ENCODE measurements at places on chromosomes 13 and 19.

- peak; percentile 37 for DNase-seq
Observed at GRCh38 chr19:39449116-39449797, 3.9 kb downstream of the SUPT5H start.

GRCh38 chr19:1465191-1466016, 13.6 kb downstream of the C19orf25 start:
- DNase-seq = peak; percentile 67

DNA sequence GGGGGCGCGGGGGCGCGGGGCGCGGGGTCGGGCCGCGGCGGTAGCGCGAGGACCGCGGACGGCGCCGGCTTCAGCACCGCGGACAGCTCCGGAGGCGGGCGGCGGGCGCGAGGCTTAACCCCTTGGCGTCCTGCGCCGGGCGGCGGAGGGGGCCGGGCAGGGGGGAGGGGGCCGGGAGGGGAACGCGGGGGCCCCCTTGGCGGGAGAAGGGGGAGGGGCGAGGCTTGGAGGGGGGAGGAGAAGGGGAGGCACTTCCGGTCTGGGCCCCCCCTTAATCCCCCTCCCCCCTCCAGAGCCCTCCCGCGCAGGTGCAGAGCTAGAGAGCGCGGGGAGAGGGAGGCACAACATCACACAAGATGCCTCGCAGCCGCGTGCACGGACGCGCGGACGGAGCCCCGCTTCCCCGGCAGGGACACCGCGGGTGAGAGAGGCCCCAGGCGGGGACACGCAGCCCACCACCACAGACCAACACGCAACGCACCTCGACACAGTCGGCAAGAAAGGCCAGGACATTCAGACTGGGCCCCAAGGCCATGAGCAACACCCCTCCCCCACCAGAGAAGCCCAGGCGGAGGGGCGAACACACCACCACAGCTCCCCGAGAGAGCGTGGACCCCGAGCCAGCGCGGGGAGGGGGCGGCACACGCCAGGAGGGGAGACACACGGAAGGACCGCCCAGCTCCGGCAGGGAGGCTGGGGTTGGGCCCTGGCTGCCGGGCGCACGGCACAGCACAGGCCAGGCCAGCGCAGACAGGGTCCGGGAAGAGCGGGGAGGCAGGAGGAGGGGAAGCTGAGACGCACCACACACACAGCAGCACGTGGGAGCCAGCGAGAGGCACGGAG, 24.1 kb downstream of the SHANK1 start:
- no peak for DNase-seq

DNA sequence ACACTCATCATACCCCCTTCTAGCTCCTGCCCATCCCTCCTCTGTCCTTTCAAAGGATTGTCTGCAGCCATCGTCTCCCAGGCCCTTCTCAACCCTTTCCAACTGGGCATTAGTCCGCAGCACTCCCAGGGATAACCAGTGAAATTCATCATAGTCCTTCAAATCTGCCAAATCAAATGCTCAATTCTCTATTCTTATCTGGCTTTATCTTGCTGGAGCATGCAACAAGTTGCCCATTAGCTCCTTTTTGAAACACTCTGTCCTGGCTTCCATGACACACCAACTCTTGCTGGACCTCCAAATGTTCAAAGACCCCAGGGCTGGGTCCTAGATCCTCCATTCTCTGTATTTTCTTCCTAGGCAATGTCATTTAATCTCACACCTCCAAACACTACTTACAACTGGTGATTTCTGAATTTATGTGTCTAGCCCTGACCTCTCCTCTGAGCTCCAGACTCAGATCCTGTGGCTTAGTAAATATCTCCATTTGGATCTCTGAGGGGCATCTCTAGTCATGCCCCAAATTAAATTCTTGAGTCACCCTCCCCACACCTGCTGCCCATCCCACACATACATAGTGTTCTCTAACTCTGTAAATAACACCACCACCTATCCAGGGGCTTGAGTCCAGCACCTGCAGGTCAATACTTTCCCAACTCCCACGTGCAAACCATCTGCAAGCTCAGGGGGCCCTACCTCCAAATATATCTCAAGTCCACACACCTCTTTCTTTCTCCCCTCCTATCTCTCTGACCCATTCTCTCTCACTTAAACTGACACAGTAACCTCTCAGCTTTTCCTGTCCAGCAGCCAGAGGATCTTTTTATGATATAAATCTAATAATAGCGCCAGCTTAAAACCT, 9.1 kb upstream of the ANKRD10 start:
- no peak for DNase-seq

GRCh38 chr13:78383071-78383484, 220.3 kb downstream of the POU4F1 start:
- DNase-seq = no peak

DNA sequence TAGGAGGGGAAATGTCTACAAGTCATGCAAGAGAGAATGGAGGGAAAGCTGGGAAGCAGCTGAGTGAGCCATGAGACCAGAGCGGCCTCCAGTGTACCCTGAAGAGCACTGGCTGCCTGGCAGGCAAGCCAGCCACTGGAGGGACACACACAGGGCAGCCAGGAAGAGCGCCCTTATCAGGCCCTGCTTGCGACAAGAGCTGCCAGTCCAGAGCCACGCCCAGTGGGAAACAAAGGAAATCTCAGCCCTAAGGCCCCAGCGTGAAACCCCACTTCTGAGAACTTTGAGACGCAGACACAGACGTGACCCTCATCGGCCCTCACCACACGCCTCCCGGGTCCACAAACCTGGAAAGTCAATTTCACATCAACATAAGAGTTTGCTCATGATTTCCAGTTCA, 105.0 kb downstream of the STK24 start:
- DNase-seq = no peak

DNA sequence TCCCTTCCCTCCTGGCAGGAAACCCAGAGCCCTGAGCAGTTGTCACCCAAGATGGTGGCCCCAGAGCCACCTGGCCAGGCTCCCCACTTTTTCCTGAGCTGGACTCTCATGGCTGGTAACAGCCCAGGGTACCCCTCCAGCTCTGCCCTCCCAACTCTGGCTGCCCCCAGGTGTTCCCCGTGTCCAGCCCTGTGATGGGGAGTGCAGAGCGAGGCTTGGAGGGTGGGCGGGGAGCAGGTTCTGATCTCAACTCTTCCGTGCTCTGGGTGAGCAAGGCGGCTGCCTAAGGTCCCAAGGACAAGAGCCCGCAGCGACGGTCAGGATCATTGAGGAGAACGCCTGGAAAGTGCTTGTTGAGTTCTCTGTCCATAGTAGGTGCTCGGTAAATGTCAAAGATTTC, 54.7 kb upstream of the GAS6 start:
- DNase-seq = peak; percentile 6

DNA sequence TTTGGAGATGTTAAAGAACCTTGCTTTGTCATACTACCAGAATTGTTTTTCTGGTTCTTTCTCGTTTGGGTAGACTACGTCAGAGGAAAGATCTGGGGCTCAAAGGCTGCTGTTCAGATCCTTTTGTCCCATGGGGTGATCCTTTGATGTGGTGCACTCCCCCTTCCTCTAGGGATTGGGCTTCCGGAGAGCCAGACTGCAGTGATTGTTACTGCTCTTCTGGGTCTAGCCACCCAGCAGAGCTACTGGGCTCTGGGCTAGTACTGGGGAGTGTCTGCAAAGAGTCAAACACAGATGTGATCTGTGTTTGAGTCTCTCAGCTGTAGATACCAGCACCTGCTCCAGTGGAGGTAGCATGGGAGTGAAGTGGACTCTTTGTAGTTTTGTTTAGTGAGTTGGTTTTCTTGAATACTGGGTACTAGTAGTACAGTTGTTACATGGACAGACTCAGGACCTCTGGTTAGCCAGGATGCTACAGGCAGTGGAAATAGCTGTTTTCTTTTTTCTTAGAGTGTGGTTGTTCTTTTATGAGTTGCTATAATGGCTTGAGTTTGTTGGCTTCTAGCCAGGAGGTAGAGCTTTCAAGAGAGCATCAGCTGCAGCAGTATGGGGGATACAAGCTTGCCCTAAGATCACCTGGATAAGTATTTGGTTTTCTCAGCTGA, 34.4 kb downstream of the DNAJC15 start:
- no peak for DNase-seq

- DNase-seq = no peak
Observed at GRCh38 chr13:110950356-110950755, 35.5 kb upstream of the ANKRD10 start.

DNA sequence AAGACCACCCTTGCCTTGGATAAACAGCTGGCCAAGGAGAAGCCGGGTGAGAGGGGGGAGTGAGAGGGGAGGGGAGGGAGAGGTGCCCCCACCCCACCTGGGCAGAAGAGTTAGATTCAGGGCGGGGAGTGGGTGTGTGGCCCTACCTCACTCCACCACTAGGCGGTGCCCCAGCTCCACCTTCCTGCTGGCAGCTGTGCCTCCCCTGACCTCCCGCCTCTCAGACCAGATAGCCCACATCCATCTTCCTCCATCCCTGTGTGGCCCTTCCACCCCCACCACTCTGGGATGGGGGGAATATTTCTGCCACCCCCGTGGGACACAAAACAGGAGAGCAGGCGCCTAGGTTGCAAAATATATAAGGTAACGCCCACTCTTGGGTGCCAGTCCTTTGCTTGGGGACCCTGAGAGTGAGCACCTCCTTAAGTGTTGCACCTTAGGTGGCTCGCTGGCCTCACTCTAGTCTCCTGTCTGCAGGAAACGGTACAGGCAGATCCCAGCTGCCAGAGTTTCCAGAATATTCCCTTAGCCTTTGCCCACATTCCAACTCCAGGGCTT, 13.8 kb upstream of the EHD2 start:
- DNase-seq = peak; percentile 69

DNA sequence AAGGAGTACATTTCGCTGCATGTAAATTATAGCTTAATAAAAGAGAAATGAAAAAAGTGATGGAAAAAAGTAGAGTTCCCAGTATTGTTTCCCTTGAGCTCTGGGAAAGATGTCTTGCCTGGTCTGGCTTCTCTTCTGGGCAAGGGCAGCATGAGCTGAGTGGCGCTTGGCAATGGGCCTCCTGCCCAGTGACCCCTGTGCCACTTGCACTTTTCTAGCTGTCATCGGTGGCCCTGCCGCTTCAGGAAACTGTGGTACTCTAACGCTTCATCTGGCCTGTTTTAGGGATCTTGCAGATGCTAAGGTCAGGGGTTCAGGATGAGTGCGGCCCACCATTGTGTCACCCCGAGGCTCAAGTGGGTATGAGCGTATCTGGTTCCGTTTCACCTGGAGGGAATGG, 161.4 kb downstream of the MTUS2 start:
- no peak for DNase-seq

DNA sequence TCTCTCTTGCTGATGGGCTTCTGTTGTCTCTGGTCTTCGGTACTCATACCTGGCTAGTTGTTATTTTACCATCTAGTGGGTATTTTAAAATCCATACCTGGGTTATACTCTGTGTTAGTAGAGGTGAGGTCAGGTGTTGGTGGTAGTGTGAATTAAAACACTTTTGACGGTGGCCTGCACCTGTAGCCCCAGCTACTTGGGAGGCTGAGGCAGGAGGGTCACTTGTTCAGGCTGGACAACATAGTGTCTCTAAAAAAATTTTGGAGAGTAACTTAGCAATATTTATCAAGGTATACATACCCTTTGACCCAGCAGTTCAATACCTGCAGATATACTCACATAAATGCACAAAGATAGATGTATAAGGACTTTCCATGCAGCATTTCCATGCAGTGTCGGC, 55.4 kb downstream of the GSX1 start:
- no peak for DNase-seq

DNA sequence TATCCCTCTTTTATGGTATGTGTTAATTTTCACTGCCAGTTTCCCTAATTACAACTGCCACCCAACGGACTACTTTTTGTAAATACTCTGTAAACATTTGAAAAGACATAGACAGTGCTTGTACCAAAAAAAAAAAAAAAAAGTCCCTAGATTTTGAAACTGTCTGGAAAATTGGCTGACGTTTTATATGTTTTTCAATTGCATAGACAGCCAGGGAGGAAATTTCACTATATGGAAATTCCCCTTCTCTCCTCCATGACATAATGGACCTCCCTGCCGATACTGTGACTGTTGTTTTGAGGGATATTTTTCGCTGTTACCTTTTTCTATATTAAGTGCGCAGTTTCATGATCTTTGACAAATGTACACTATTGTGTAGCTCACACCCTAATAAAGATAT, 43.4 kb downstream of the C13orf42 start:
- no peak for DNase-seq

DNA sequence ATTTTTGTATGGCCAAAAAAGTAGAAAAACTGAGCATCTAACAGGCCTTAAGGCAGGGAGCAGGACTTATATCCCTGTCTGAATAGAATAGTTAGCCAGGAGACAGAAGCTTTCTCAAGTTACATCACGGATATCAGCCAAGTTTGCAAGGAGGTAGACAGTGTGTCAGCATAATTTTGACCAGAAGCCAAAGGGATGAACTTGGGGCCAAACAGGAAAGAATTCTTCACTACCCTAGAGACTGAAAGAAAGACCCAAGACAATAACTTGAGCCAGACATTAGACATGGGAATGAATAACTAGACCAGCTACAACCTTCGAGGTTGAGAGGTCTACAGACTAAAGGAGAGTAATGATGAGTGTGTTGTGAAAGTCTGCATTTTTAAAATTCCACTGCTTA, 48.1 kb upstream of the PCDH9 start:
- DNase-seq = no peak

DNA sequence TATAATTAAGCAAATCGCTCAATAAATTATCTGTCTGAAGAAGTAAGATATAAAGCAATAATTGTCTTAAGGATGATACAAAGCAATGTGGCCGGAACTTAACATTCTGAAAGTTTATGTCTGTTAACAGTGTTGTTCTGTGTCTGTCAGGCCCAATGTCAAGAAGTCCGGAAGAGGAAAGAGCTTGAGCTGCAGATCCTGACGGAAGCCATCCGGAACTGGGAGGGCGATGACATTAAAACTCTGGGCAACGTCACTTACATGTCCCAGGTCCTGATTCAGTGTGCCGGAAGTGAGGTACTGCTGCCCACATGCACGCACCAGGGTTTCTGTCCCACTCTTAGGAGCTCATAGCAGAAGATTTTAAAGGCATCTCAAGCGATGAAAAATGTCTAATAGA, 45.1 kb upstream of the TEX29 start:
- no peak for DNase-seq

- DNase-seq = no peak
Observed at GRCh38 chr13:113171250-113172125, 13.0 kb downstream of the PROZ start.

- DNase-seq = no peak
Observed at GRCh38 chr13:93286047-93286446, 59.4 kb downstream of the GPC6 start.

DNA sequence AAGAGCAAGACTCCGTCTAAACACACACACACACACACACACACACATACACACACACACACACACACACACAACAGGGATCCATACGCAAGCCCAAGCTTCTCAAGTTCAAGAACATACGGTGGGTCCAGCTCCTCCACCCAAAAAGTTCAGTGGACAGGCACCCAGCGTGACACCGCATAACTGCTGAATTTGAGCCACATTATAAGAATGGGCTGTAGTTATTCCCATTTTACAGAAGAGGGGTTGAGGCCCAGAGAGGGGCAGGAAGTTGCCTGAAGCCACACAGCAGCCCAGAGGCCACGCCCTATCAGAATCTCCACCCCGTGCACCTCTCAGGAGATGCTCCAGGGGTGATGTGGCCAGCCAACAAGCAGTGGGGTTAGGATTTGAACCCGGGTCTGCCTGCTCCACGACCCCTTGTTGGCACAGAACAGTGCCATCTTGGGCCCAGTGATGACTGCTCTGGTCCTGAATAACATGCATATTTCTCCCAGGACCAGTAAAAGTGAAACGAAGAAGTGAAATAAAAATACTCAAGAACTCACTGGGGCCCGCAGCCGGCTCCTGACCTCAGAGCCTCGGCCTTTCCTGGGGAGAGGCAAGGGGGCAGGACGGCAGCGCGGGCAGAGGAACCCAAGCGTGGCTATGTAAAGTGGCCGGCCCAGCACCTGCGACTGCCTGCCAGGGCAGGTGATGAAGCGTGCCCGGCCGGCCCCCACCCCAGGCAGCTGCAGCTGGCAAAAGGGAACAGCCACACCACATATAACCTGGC, 61.9 kb downstream of the AP1M1 start:
- DNase-seq = no peak

Measured in activated T-cell treated with anti-CD3 and anti-CD28 coated beads, Interleukin-2, amount 50 U/mL, for 48 hours (primary cell).